ENCODE measurements at places on chromosomes 2 and 18.

DNA sequence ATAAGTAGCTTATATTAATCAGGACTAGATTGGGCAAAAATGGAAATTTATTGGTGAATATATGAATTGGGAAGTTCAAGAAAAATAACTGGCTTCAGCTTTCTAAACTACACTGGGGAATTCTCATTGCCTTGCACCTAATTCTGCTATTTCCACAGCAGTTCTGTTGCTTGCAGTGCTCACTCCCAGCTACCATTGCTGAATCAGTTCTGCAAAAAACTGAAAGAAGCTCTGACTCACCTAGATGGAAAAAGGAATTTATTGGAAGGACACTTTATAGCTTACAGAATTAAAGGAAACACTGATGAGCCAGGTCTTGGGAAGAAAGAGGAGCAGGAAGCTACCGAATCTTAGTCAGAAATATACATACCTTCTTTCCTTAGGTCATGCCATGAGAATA lies 60.3 kb upstream of the ACVR1 start:
- DNase-seq: no peak

GRCh38 chr18:38941711-38942561 lies 1376.3 kb upstream of the CELF4 start:
- no peak for DNase-seq

- no peak for DNase-seq
These were observed 21.3 kb downstream of the XRCC5 start for GRCh38 chr2:216130346-216130971.

GRCh38 chr2:73728043-73728442 lies 9.1 kb downstream of the TPRKB start:
- no peak for DNase-seq

GRCh38 chr2:171086352-171087290 lies 74.1 kb downstream of the TLK1 start:
- peak; percentile 12 for DNase-seq

DNA sequence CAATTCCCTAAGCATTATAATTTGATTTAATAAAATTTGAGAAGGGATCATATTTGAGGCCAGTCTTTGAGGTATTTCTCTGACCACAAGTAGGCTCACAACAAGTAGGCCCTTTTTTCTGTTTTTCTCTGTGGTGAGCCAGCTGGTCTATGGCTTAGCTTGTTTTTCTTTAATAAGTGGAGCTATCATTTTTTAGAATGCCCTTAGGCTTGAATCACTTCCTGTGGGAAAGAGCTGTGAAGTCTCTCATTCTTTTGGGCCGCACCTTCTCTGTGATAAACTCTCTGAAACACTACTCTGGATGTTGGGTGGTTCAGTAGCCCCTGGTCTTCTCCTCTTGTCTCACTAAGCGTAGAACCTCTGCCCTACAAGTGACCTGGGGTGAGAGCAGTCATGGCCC lies 235.9 kb downstream of the SUCLG1 start:
- no peak for DNase-seq

GRCh38 chr18:7789856-7790552 lies 222.9 kb downstream of the PTPRM start:
- DNase-seq: no peak

- DNase-seq: no peak
These were observed 33.2 kb upstream of the CYP1B1 start for GRCh38 chr2:38108907-38109731.

DNA sequence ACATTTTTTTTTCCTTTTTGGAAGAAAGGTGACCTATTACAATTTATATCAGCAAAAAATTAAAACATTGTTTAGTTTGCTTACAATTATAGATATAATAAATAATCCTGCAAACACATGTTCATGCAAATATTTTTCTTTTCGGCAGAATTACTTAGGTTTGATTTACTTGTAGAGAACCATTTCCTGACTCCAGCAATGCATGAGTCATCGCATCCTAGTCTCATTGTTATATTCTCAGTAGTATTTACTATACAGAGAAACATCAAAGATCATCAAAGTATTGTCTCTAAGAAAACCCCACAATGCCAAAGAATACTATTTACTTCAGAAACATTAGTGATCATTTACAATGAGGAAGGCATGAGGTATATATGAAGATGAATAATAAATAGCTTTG lies 40.4 kb upstream of the MTIF2 start:
- DNase-seq: no peak

DNA sequence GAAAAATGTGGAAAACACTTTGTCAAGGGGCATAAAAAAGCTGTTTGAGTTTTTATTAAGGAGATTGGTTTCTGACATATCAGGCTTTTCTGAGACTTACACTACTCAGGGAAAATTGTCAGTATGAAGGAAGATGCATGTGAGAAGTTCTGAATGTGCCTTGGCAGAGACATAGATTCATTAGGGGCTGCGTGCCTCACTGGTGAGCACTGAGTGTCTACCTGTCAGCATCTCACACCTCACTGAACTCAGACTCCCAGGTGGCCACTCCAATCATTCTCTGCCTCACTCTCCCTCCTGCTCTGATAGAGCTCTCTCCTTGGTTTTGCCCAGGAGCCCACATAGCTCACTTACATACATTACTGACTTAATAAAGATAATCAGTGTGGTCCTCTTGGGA lies 372.6 kb downstream of the LRRTM4 start:
- no peak for DNase-seq

- DNase-seq: no peak
These were observed 2.3 kb downstream of the FZD7 start for GRCh38 chr2:202035941-202036372.

DNA sequence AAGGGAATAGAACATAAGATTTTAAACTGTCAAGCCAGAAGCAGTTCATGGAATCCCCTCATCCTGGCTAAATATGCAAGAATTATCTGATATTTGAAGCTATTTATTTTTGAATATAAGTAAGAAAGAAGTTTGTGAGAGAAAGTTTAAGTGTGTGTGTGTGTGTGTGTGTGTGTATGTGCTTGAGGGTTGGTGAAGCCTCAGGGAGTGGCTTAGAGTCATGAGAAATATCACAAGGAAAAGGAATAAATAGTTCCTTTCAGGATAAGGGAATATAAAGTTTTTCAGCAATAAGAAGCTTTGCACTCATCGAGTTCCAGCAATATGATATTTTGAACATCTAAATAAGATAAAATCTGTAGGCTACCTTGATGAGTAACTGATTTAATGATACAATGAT lies 359.6 kb downstream of the MEIS1 start:
- DNase-seq: no peak

- DNase-seq: no peak
These were observed 5.6 kb downstream of the ADCYAP1 start for GRCh38 chr18:910247-910646.

GRCh38 chr2:23664066-23664788 lies 262.7 kb downstream of the ATAD2B start:
- DNase-seq: no peak

DNA sequence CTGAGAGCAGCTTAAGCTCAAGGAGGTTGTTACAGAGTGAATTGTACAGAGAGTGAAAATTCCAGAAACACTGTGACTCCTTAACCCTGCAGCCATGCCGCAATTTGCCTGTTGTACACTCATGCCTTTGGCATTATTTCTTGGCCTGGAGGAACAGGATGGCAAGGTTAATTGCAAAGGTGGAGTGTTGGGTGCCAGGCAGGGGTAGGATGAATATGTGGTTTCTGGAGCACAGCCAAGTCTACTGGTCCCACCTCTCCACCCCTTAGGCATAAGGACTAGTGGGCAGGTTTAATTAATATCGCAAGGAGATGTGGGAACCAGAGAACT lies 250.2 kb downstream of the LRRTM1 start:
- no peak for DNase-seq

- DNase-seq: no peak
These were observed 20.3 kb upstream of the REG3G start for GRCh38 chr2:79005216-79005615.

GRCh38 chr2:44104855-44105271 lies 63.8 kb upstream of the PPM1B start:
- DNase-seq: no peak

- no peak for DNase-seq
These were observed 23.7 kb downstream of the DDX1 start for GRCh38 chr2:15615301-15615920.

DNA sequence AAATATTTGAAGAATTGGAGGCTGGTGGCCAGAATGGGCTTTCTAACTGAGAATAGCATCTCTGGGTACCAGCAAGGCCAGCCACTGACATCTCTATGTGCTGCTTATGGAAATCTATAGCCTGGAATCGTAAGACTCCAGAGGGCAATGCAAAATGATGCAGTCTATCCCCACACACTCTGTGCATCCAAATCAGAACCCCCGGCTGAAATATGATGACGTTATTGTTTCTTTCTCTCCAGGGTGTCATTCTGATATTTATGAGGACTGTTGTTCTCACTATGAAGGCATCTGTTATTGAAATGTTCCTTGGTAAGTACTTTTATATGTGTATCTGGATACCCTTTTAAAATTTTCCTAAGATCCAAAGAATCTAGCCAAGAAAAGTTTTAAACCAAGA lies 19.6 kb downstream of the VIT start:
- DNase-seq: no peak

GRCh38 chr2:135975702-135976101 lies 9.7 kb downstream of the DARS1 start:
- no peak for DNase-seq

DNA sequence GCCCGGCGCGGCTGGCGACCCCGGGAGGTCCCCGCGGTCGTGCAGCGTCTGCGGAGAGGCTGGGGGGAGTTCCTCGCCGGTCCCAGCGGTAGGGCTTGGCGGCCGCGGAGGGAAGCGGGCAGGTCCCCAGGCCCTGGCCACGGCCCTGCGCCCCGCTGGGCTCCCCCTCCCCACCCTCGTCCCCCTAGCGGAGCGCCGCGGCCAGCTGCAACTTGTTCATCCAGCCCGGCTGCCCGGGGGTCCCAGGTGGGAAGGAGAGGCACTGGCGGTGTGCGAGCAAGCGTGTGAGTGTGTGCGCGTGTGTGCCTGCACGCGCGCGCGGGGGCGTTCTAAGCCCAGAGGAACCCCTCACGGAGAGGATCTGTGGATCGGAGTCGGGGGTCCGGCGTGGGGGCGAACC lies 1.3 kb downstream of the PTPRM start:
- no peak for DNase-seq

GRCh38 chr2:159605441-159606178 lies 10.7 kb downstream of the BAZ2B start:
- DNase-seq: no peak

GRCh38 chr18:29652797-29653196 lies 1389.7 kb downstream of the DSC3 start:
- DNase-seq: no peak

- DNase-seq: no peak
These were observed 24.0 kb upstream of the SLC39A10 start for GRCh38 chr2:195632856-195633572.

DNA sequence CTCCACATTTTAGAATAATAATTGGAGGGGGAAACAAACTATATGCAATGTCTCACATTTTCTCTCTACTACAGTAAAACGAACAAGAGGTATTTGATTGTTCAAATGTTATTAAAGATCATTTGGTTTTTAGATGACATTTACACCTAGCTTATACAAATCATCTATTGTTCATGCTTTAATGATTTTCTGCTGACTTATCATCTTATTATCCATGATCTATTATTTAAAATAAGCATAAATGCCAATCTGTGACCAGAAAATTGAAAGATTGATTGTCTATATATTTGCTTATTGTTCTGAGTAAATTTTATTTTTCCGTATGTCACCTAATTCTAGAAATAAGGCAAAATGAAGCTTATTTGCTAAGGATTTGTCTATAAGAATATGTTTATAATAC lies 537.2 kb downstream of the KCNJ3 start:
- DNase-seq: no peak

- DNase-seq: no peak
These were observed 1.4 kb downstream of the HTR2B start for GRCh38 chr2:231123362-231123898.

- no peak for DNase-seq
These were observed 89.4 kb upstream of the SPTBN1 start for GRCh38 chr2:54366487-54367280.

DNA sequence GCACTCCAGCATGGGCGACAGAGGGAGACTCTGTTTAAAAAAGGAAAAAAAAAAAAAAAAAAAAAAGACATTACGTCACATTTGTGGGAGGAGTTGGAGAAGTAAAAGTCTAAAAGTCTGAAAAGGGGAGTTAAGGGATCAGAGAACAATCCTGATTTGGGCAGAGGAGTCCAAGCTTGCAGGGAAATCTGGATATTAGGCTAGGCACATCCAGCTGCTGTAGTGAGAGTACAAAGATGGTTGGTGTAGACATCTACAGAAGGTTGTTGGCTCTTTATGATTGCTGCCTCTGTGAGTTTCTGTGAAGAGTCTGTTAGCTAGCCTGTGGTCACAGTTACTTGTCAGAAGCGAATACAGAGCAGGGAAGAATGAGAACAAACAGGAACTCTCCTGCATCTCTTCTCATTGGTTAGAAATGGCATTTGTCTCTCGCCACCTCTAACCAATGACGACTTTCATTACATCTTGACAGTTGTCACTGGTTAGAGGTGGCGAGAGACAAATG lies 3.3 kb upstream of the OSBPL6 start:
- DNase-seq: no peak

- no peak for DNase-seq
These were observed 260.4 kb downstream of the LPIN1 start for GRCh38 chr2:12006850-12007249.

DNA sequence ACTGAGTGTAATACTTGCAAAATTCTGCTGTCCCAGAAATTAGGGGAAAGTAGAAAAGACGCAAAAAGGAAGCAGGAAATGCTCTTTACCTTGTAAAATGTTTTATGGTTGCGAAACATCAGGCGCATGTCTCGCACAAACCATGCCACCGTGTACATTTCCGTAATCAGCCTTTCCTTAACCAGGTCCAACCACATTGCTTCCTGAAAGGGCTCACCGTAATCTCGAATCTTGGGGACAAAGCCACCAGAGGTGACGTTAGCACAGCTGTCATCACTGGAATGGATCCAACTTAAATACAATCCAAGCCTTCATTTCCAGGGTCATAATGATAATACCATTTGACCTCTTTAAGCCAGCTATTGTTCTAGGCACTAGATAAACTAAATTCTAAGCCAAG lies 49.3 kb downstream of the SP110 start:
- no peak for DNase-seq

DNA sequence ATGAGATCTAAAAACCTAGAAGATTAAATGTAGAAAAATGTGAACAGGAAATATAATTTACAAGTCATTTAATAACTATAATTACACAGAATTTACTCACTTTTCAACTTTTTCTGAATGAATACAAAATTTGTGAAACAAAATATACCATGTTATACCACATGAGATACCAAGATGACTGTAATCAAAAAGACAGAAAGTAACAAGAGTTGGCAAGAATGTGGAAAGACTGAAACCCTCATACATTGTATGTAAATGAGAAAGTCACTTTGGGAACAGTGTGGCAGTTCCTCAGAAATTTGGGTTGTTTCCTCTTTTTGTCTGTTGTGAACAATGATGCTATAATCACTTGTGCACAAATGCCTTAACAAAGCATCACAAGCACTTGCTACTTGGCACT lies 145.4 kb upstream of the ZNF804A start:
- no peak for DNase-seq

GRCh38 chr2:160062292-160063005 lies at the start of gene PLA2R1:
TSS of gene PLA2R1 (minus strand) at chr2:160062615. CDS start at chr2:160062403, 212 bp downstream.
- DNase-seq: no peak
